Osteoblast (primary cell): ENCODE measurements at places on chromosomes 1 and 21. TPM values are rescaled to one million over a fixed set of nuclear protein-coding genes. Genes with fewer than 3 reads are reported as not detected.

The DYNLT4 gene
- 0.29 and 0.36 TPM in 2 replicates for total RNA-seq

The NAXE gene
- total RNA-seq, result 54.8 and 63.7 TPM in 2 replicates

The VASH2 gene
- 1.1 and 2.1 TPM in 2 replicates for total RNA-seq

The XCL2 gene
- not detected in 2 replicates for total RNA-seq

The TMEM82 gene
- total RNA-seq, result not detected in 2 replicates

The OR6K3 gene
- not detected in 2 replicates for total RNA-seq

The SDHC gene
- total RNA-seq, result 20.3 and 26.5 TPM in 2 replicates
